ENCODE measurements at places on chromosomes 3 and 15. TPM values are rescaled to one million over a fixed set of nuclear protein-coding genes. Genes with fewer than 3 reads are reported as not detected.

DNA sequence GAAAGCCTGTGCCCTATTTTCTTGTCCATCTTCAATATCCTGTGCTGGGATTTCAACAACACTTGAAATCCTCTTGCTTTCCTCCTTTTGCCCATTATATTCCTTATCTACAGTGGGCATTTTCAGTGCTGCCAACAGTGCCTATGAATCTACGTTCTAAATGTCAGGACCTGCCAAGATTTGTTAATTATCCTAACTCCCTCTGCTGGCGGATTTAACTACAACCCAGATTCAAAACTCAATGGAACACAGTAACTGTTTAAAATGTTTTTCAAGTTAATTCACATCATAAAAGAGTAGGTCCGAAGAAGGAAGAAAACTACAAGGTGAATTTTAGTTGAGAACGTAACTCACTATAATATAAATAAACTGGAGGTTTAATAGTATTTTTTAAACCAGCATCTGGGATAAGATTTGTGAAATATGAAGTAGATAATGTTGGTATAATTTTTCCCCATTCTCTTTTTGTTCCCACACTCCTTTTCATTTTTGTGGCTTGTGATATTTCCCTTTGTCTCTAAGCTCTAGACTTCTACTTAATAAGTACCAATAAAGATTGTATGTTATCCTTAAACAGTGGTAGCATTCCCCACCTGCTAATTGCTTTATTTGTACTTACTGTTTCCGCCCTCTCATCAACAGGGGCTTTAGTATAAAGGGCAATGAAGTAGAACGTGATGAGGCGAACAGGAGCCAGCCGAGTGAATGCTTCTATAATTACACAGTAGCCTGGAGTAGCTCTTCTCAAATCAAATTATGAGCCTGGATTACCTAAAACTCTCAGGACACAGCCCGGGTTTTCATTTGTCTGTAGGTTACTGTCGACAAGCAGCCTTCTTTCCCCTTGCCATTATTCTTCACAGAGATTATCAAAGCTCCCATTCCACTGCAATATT is 302.5 kb upstream of the ATP11B start:
- no peak overlapping the region for H3K27ac ChIP-seq
- no peak overlapping the region for H3K4me3 ChIP-seq
- no peaks in the 10 kb centered on the region for H3K36me3 ChIP-seq
- no peak for DNase-seq
- H3K4me1 ChIP-seq, result no peaks in the 10 kb centered on the region

DNA sequence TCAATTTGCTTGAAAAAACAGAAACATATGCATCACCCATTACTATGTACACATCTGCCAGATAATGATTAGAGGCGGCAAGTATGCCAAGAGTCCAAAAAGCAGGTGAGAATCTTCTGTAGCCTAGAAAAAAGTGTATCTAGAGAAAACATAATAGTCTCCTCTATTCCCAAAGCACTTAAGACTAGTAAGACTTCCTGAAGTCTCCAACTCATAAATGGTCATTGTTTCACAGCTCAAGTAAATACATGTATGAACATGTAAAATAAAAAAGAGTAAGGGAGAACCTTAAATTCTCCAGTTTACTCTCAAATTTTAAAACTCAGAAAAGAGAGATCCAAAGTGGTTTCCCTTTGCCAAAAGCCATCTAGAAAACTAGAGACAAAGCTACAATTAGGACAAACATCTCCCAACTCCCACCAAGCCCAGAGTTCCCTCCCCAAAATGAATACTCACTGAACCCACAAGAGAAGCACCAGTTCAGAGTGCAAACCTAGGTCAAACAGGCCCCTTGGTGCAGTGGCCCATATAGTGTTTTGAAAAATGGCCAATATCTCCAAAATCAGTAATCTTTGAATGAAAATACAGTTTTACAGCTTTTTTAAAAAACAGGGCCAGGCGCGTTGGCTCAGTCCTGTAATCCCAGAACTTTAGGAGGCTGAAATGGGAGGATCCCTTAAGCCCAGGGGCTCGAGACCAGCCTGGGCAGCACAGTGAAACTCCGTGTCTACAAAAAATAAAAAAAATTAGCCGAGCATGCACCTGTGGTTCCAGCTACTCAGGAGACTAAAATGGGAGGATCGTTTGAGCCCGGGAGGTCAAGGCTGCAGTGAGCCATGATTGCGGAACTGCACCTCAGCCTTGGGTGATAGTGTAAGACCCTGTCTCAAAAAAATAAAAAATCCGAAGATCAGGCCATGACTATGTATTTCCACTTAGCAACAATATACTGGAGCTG is 11.0 kb upstream of the MAP4 start:
- H3K4me3 ChIP-seq, result no peak overlapping the region
- peaks cover 21% of the 10 kb centered on the region for H3K4me1 ChIP-seq
- H3K36me3 ChIP-seq, result no peaks in the 10 kb centered on the region
- no peaks in the 10 kb centered on the region for H3K27me3 ChIP-seq
- no peak for DNase-seq

- no peaks in the 10 kb centered on the region for H3K36me3 ChIP-seq
- H3K27ac ChIP-seq, result no peak overlapping the region
- no peaks in the 10 kb centered on the region for H3K4me1 ChIP-seq
- no peak for DNase-seq
- no peaks in the 10 kb centered on the region for H3K27me3 ChIP-seq
Measured at GRCh38 chr15:73796331-73796831, 43.2 kb upstream of the INSYN1 start.

DNA sequence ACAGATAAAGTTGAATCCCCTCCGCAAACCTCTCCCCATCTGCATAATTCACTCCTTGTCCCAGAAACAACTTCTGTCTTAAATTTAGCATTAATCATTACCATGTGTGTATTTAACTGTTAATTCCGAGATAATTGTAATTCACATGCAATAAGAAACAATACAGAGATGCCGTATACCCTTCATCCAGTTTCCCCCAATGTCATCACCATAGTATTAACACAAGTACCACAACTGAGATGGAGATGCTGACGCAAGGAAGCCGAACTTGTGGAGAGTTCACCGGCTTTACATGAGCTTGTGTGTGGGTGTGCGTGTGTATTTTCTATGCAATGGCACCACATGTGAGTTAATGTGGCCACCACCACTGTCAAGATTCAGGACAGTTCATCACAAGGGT is 39.6 kb upstream of the SEC13 start:
- no peaks in the 10 kb centered on the region for H3K27me3 ChIP-seq
- no peak overlapping the region for H3K4me3 ChIP-seq
- no peak overlapping the region for H3K27ac ChIP-seq
- no peaks in the 10 kb centered on the region for H3K36me3 ChIP-seq
- H3K4me1 ChIP-seq, result no peaks in the 10 kb centered on the region

GRCh38 chr3:43637702-43638101 is 15.9 kb upstream of the ANO10 start:
- no peak overlapping the region for H3K4me3 ChIP-seq
- no peaks in the 10 kb centered on the region for H3K27me3 ChIP-seq
- no peaks in the 10 kb centered on the region for H3K36me3 ChIP-seq
- no peak for DNase-seq
- H3K4me1 ChIP-seq, result no peaks in the 10 kb centered on the region
- H3K27ac ChIP-seq, result no peak overlapping the region

DNA sequence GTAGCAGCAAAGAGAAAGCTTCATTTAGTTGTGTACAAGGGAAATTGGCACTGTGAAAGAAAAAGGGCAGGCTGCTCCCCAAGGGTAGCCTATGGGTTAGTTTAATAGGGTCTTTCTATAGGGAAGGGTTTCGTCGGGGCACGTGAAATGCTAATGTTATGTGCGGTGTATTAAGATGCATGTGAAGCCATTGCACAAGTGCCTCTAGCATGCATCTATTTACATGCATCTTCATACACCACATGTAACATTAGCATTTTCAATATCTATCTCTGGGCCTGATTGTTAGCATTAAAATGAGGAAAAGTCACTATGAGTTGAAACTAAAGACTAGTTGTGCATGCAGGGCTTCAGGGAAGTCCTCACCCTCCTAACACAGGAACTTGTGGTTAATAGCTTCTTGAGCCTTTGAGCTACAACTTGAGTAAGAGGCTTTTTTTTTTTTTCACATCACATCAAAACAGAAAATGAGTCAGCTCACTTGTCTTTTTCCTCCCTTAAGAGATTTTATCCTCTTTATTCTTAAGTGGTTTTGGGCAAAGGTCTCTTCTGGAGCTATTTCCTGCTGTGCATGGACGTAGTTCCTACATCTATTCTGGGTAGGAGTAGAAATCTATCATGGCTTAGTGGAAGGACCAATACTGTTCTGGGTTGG is 613.4 kb downstream of the ZPLD1 start:
- H3K4me3 ChIP-seq, result no peak overlapping the region
- H3K27me3 ChIP-seq, result no peaks in the 10 kb centered on the region
- no peak overlapping the region for H3K27ac ChIP-seq
- no peaks in the 10 kb centered on the region for H3K4me1 ChIP-seq
- DNase-seq, result no peak

The CNTN3 gene
- total RNA-seq, result 0.19 TPM

DNA sequence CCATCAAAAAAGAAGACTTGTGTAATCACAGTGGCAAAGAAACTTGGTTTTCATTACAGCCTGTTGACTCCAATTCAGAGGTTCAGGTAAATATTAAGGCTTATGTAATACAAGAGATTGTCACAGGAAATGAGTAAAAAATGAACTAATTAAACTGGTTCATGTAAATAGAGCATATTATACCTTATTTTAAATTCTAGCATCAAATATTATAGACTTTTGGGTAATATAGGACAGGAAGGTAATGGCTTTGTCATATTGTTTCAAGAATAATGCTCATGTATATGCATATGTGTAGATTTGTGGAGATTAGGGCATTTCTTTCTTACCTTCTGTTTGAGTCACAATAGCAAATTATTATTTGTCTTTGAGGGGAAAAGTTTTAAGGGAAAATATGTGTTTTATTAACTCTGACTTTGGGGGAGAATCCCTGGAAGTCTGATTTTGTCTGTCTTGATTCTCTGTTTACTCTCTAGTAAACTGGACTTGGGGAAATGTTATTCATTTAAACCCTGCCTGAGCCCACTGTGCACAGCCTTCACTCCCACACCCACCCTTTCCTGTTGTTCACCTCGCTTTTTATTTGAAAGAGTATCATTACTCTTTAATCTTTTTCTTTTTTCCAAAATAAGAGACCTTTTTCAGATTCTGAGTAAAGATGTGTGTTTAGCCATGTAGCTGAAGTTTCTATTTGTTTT is 43.0 kb downstream of the RASA2 start:
- H3K27ac ChIP-seq, result peak overlapping the region; percentile 33
- no peak for DNase-seq
- no peaks in the 10 kb centered on the region for H3K27me3 ChIP-seq
- peaks cover 31% of the 10 kb centered on the region for H3K4me1 ChIP-seq
- no peaks in the 10 kb centered on the region for H3K36me3 ChIP-seq

- H3K4me3 ChIP-seq, result no peak overlapping the region
- H3K4me1 ChIP-seq, result peaks cover 5% of the 10 kb centered on the region
- H3K27me3 ChIP-seq, result no peaks in the 10 kb centered on the region
- peak; percentile 15 for DNase-seq
- H3K36me3 ChIP-seq, result no peaks in the 10 kb centered on the region
Measured at GRCh38 chr3:70871909-70872656, 559.6 kb upstream of the MDFIC2 start.

DNA sequence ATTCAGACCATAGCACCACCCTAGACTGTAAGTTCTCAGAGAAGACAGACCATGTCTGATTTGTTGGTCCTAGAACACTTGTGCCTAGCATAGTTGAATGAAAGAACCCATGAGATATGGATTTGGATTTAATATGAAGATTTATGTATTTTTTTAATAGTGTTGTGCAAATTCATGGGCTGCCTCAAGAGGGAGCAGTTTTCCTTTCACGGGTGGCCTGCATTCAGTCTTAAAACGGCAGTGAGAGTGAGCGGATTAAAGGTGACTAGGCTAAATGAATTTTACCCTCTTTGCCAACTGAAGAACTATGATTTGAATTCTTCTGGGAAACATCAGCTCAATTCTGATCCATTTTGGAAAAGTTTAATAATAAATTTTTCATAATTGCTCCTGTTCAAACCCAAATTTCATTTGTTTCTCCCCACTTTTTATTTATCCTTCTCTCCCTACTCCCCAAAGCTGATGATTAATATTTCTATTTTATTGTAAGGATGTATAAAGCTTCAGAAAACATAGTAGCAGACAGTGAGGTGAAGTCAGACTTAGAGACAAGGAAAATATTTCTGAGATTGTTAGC is 67.3 kb downstream of the MORC1 start:
- H3K27me3 ChIP-seq, result no peaks in the 10 kb centered on the region
- H3K4me1 ChIP-seq, result no peaks in the 10 kb centered on the region
- no peaks in the 10 kb centered on the region for H3K36me3 ChIP-seq
- H3K4me3 ChIP-seq, result no peak overlapping the region
- DNase-seq, result peak; percentile 31
- no peak overlapping the region for H3K27ac ChIP-seq

DNA sequence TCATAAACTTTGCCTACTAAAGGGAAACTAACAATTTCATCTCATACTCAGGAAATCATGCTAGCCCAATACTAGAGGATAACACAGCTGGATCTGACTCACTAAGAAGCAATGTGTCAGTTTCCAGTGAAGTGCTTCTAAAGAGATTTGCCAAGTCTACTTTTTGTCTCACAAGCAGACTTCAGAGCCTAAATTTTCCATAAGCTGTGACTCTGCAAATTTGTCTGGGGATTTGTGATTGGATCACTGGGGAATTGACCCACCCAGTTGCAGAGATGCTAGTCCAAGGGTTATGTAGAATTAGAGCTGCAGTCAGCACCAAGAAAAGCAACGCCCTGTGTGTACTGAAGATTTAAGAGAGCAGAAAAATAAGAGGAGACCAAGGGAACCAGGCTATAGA is 647.1 kb downstream of the NTRK3 start:
- no peaks in the 10 kb centered on the region for H3K36me3 ChIP-seq
- no peaks in the 10 kb centered on the region for H3K4me1 ChIP-seq
- H3K4me3 ChIP-seq, result no peak overlapping the region

GRCh38 chr3:191314109-191314728 is 15.0 kb upstream of the CCDC50 start:
- H3K27me3 ChIP-seq, result no peaks in the 10 kb centered on the region
- no peak for DNase-seq
- no peak overlapping the region for H3K4me3 ChIP-seq
- no peak overlapping the region for H3K27ac ChIP-seq

- no peak for DNase-seq
- no peak overlapping the region for H3K27ac ChIP-seq
- H3K27me3 ChIP-seq, result no peaks in the 10 kb centered on the region
- H3K4me3 ChIP-seq, result no peak overlapping the region
- H3K4me1 ChIP-seq, result peaks cover 39% of the 10 kb centered on the region
Measured at GRCh38 chr15:99571299-99571698, 5.5 kb downstream of the MEF2A start.

GRCh38 chr3:69483449-69483848 is 97.6 kb upstream of the FRMD4B start:
- H3K4me1 ChIP-seq, result no peaks in the 10 kb centered on the region
- H3K27ac ChIP-seq, result no peak overlapping the region
- no peaks in the 10 kb centered on the region for H3K27me3 ChIP-seq
- H3K36me3 ChIP-seq, result no peaks in the 10 kb centered on the region
- DNase-seq, result no peak

DNA sequence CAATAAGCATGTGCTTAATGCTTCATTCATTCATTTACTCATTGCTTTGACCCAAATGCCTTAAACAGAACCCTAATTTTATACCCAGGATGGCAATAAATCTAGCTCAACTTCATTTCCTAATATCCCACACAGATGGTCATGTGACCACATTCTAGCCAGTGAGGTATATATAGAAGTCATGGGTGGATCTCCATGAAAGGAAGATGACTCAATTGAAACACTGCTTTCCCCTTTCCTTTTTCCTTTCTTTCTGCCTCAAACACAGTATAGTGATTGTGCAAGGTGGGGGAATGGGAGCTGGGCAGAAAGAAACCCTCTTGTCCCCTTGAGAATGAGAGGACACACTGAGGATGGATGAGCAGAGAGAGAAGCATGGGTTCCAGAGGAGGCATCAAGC is 183.5 kb upstream of the PRICKLE2 start:
- no peaks in the 10 kb centered on the region for H3K4me1 ChIP-seq
- H3K36me3 ChIP-seq, result no peaks in the 10 kb centered on the region
- no peak overlapping the region for H3K4me3 ChIP-seq

GRCh38 chr3:132016061-132017041 is 18.5 kb downstream of the CPNE4 start:
- H3K27me3 ChIP-seq, result peaks cover 21% of the 10 kb centered on the region
